Testis (tissue), 5 donors: ENCODE measurements at places on chromosomes 1 and 21. TPM values are rescaled to one million over a fixed set of nuclear protein-coding genes. Genes with fewer than 3 reads are reported as not detected.

DNA sequence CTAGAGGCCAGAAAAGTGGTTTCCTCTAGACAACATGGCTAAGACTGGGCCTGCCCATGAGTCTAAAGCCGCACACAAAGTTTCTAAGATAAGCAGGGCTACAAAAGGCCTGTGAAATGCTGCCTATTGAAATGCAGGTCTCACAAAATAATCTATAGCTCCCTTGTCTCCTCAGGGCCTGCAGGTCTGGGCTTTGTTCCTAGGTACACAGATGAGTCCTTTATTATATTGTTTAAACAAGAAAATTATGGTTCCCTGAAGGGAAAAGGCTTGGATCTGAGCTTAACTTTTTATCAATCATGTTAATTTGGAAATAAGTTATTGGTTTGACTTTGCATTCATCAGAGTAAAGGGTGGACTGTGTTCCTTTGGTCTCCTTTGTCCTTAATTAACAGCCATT, 413.4 kb upstream of the BEND5 start:
- DNase-seq, result no peak

DNA sequence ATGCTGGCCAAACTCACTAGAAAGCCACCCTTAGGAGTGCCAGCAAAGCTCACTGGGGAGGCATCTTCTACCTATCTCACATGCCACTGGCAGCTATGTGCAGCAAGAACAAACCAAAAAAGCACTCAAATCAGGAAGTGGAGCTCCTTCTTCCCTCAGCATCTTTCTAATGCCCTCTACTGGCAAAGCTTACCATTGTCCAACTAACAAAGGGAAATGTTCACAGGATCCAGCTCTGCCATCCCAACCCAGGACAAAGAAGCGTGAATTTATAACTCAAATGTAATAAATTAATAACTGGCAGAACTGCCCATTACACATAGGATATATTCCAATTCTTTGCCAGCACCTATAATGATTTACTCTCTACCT, 38.9 kb downstream of the LEPR start:
- no peak for DNase-seq

DNA sequence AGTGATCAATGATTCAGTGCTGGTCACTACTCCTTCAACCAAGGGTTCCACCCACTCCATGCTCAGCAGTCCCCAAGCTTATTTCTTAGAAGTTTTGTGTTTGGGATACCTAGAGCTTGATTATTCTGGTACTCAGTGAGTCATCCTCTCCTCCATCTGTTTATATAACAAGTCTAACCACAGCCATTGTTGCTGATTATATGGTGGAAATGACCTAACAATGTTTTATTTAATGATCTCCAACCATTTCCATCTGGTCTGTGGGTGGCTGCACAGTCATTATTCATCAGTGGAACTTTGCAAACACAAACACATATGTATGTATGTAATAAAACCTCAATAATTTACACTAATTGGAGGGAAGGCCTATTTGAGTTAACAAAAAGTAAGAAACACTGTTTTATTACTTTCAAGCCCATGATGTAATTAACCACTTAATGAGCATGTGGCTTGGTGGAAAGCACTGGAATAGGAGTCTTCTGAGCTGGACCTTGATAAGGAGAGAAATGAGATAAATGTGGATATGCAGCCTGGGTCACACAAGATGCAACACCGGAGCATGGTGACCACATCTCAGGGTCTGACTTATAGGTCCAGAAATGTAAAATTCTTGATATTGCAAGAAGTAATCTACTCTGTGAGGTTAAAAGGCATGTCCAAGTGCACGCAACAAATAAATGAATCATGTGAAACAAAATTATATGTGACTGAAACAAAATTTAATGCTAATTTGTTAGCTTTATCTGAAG, 99.0 kb upstream of the WLS start:
- no peak for DNase-seq

DNA sequence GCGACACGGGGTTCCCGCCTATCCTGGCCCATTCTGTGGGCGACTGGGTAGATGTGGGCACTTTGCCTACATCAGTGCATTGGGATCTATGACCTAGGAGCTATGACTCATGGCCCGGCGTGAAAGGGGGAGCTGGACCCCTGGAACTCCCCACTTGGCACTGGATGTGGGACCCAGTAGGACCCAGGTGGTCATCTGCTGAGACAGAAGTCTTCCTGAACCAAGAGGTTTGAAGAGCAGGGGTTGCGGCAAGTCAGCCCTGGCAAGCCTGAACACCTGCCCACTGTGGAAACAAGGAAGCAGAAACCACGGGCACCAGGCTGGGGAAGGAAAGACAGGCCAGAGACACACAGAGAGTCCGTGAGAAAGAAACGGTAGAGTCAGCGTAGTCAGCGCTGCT, 656.7 kb downstream of the AJAP1 start:
- no peak for DNase-seq

- no peak for DNase-seq
These were observed 258.5 kb downstream of the BACH1 start for GRCh38 chr21:29557200-29557599.

- DNase-seq, result no peak
These were observed 65.7 kb downstream of the NENF start for GRCh38 chr1:212498283-212499040.

DNA sequence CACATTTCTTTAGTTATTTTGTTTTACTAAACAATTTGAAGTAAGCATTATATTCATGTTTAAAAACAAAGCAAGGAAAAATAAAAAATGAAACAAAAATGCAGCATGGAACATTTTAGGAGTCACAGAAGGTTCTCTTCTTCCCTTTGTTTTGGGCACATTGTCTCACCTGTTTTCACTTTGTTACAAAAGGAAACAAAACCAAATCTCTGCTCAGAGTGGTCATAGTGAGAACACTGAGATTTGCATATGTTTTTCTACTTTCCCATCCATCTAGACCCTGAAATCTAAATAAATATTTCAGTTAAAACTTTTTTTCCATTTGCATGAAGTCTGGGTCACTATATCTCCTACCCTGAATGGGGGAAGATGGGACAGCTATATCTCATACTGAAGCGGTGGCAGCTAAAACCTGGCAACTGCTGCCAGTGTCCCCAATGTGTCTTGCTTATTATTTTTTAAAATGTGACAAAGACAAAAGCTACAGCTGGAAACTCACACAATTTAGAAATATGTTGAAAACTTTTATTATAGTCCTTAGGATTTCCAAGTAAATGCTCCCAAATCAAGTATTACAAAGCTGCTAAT, 3.5 kb downstream of the EXOC8 start:
- DNase-seq, result no peak

DNA sequence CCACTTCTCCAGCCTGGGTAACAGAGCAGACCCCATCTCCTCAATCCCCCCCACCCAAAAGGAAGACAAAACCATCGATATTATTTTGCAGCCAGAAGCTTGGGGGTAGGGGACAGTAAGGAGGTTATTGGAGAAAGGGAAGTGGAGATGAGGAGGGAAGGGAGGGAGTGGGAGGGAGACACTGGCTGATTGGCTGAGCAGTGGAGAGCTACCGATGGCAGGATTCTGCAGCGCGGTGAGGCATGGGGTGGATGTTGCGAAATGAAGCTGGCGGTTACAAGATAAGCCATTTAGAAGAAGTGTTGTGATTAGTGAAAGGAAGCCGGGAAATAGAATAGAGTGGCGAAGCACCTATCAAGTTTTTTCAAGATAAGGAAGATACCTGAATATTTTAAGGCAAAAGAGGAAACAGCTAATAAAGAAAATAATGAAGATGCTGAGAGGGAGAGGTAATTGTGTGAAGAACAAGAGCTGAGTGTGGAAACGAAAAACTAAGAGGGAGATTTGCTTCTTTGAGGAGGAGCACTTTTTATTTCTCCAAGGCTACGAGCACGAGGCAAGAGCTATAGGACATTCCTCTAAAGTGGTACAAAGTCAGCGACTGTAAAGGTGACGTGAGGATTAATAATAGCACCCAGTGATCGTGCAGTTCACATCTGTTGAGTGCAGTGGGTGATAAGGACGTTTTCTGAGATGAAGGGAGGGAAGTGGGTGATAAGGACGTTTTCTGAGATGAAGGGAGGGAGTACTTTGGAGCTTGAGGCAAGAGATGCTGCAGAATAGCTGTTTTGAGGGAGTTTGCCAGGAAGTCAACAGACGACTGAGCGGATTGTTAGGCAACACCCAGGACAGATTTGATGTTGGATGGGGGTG, 103.2 kb upstream of the KIF26B start:
- peak; percentile 30 for DNase-seq

DNA sequence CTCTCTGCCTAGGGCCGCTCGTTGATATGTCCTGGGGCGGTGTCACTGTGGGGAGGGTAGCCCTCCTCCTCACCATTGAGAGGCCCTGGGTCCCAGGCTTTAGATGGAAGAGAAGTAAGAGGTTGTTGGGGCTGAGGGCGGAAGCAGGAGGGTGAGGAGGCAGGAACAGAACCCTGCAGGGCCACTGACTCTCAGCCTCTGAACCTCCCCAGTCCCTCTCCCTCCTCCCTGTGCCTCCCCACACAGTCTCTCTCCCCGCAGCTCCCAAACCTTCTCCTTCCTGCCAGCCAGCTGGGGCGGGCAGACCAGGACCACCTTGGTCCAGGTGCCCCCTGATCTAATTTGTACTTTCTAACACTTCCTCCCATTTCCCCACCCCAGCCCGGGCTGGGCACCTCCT, 14.3 kb upstream of the FAM131C start:
- DNase-seq, result no peak

- DNase-seq, result no peak
These were observed 21.8 kb upstream of the SDHB start for GRCh38 chr1:17075470-17076255.

- no peak for DNase-seq
These were observed 241.1 kb upstream of the KIAA0040 start for GRCh38 chr1:175433532-175434282.

GRCh38 chr1:202405928-202406327, 57.4 kb downstream of the PPP1R12B start:
- DNase-seq, result no peak

DNA sequence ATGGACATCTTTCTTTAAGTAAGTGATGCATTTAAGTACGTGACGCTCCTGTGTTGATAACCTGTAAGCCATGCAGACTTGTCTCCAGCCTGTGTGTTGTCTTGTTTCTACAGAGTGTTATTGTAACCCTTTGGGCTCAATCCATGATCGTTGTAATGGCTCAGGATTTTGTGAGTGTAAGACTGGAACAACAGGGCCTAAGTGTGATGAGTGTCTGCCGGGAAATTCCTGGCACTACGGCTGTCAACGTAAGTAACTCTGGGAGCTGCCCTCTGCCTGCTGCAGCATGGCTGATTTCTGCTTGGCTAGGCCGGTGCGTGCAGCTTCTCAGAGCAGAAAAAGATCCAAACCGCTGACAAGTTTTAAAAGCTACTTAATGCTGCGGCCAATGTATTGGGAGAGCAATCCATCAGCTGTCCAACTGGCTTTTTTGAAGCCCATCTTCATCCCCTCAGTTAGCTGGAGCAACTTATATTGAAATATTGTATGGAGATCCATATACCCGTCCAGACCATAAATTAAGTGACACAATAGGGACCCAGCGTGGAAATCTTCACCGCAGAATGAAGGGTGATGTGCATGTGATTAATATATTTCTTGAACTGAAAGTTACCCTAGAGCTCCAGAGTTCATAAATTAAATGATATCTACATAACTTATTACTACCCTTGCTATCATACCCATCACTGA, 295.9 kb downstream of the NTNG1 start:
- no peak for DNase-seq

GRCh38 chr1:113615425-113615824, 143.9 kb downstream of the PHTF1 start:
- DNase-seq, result no peak

DNA sequence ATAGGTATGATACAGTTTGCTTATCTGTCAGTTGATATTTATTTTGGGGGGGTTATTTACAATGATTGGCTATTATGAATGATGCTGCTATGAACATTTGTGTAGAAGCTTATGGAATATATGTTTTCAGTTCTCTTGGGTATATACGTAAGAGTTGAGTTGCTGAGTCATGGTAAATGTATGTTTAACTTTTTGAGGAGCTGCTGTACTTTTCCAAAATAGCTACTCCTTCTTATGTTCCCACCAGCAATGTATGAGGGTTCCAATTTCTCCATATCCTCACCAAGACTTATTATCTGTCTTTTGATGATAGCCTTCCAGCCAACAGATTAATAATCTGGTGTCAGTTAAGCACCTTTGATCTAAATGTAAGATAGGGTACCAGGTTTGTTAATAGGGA, 11.9 kb downstream of the SOAT1 start:
- no peak for DNase-seq

- DNase-seq, result no peak
These were observed 38.3 kb upstream of the GJA5 start for GRCh38 chr1:147798731-147799130.

DNA sequence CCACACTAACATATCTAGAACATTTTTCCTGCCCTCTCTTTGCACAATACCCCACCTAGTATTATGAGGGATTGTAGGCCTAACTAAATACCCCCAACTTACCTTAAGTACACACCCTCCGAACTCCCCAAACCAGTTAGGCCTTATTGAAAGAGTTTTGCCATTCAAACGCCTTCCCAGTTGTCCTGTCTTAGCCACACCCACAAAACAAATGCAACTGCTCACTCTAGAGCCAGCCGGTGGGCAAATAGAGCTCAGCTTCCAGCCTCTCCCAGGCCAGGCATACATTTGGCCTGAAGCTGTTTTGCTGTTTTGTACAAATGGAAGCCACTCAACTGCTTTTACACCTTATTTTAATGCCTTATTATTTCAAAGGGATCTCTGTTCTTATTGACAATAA, 224.2 kb upstream of the RUNX1 start:
- DNase-seq, result no peak

DNA sequence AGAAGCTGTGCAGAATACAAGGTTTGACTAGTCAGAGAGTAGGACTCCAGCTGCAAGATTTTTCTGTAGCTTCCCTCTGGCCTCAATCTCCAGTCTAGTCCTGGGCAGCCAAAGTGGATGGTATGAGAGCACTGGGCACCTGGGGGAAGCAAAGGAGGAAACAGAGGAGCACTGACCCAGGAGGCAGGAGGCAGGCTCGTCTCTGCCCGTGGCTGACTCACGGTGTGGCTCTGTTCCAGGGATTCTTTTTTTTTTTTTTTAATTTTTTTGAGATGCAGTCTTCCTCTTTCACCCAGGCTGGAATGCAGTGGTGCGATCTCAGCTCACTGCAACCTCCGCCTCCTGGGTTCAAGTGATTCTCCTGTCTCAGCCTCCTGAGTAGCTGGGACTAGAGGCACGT, 4.1 kb upstream of the NPPB start:
- DNase-seq, result no peak

IL20 gene
- 0.43 TPM for total RNA-seq

LCE3D gene
- not detected for total RNA-seq
